Hematopoietic multipotent progenitor cell treated with erythropoietin and hydrocortisone succinate and interleukin-3 and kit ligand, for 17 days (in vitro differentiated cells): ENCODE measurements at places on chromosomes 7 and 10.

- DNase-seq, result no peak
Measured at GRCh38 chr7:43458330-43459018, 124.4 kb upstream of the STK17A start.

DNA sequence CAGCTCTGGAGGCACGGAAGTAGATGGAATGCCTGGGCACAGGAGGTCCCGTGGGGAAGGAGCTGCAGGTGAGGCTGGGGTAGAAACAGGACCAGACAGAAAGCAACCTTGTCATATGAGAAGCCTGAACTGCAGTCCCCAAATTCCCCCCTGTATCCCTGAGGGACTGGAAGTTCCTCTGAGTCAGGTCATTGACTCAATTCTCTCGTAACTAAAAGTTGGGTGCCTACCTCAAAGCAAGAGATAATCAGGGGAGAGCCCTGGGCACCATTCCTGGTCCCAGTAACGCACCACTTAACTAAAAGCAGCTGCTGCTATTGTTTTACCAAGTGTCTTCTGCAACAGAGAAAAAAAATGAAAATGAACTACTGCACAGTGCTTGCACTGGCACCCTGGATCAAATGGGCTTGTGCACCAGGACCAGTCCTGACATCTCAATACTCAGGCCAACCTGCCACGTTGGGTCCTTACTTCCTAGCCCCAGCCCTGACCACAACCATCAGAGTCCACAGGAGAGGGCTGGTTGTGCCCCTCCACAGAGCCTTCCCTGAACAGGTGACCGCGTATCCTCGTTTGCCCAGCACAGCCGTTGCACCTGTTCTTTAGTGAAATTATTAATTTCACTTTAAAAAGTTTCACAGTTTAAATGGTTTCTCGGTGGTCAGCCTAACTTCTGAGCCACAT lies 79.3 kb downstream of the GRID1 start:
- DNase-seq, result no peak

DNA sequence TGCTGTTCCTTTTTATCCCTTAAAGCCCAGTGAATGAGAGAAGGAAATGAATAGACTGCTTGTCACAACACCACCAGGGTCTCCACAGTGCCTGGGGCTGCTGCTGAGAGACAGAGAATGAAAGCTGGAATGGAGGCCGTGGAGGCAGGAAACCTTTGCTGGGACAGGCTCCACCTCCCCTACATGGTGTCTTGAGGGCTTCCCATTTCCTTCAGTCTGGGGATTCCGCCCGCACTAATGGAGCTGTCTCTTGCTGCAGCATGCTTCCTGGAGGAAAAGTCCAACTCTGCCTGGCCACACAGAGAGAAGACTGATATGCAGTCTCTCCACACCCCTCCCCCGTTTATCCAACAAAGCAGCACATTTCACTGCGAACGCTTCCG lies 54.5 kb downstream of the LRRC4 start:
- no peak for DNase-seq

DNA sequence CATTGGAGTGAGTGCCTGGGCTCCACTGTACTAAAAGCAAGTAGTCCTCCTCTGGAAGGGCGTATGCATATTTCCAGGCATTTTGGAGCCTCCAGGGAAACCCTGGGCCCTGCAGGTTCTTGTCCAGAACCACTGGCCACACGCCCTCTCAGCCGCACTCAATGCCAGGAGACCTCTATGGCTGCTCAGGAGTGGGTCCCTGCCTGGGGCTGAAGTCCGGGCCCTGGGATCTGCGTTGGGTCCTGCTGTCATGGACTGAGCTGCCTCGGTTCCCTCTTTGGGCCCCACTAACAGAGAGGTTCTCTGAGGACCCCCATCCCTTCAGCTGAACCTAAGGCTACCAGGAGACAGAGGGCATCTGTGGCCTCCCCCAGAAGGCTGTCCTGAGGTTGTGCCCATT lies 58.3 kb downstream of the GRK5 start:
- no peak for DNase-seq

DNA sequence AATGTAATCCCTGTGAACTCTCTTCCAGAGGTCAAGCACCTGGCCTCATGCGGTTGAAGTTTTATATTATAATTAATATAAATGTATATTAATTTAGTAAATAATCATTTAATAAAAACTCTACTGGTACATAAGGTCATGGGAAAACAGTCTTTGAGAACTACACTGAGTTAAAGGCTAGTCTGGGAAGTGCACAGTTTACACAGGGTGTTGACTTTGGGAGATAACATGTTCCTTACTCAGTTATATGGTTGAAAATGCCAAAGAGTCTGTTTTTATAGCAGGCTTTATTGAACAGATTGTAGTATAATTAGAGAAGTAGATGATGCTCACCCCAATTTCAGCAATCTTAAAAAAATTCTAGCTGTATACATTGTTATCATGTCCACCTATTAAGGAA lies 735.9 kb downstream of the GATA3 start:
- no peak for DNase-seq

- no peak for DNase-seq
Measured at GRCh38 chr7:50450590-50451032, 461 bp upstream of the FIGNL1 start.

GRCh38 chr7:80088705-80089104 lies 45.9 kb upstream of the GNAI1 start:
- DNase-seq, result no peak

GRCh38 chr7:16891338-16891737 lies 9.6 kb upstream of the AGR3 start:
- no peak for DNase-seq

DNA sequence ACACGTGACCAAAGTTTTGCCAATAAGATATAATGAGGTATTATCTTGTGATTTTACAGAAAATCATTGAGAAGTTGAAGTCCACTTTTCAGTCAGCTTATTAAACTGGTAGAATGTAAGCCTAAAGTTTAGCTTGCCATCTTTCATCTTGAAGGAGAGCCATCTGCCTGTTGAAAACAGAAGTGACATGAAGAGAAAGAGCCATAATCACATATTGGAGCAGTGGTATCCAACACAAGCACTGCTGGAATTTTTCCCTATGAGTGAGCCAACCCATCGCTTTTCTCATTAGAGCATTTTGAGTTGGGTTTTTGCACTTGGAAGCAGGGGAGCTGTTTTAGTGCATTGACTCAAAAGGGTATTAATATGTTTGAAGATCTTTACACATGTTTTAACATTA lies 117.6 kb upstream of the FERD3L start:
- DNase-seq, result no peak

DNA sequence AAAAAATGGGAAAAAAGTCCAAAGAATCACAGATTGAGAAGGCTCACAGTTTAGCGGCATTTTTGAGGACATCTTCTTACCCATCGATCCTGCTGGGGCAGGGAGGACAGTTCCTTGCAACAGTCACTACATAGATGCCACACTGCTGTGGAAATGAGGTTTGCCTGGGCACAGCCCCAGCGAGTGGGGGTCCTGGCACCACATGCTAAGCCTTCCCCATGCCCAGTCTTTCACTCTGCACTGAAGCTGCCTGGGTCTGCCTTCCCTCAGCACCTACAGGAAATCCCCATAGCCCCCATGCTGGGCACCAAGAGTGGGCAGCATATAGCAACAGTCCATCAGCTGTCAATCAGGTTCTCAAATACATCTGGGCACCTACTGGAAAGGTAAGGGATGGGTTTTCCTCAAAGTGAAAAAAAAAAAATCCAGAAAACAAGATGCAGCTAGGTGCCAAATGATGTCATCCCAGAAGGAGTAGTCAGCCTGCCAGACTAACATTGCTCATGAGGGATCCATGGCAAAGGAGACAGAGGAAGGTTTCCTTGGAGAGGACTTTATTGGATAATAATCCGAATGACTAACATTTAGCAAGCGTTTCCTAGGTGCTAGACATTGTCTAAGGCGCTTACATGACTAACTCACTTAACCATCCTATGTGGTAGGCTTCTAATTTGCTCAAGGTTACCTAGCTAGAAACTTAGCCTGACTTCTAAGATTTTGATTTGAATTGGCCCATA lies 125.7 kb upstream of the CXCL12 start:
- DNase-seq, result no peak

DNA sequence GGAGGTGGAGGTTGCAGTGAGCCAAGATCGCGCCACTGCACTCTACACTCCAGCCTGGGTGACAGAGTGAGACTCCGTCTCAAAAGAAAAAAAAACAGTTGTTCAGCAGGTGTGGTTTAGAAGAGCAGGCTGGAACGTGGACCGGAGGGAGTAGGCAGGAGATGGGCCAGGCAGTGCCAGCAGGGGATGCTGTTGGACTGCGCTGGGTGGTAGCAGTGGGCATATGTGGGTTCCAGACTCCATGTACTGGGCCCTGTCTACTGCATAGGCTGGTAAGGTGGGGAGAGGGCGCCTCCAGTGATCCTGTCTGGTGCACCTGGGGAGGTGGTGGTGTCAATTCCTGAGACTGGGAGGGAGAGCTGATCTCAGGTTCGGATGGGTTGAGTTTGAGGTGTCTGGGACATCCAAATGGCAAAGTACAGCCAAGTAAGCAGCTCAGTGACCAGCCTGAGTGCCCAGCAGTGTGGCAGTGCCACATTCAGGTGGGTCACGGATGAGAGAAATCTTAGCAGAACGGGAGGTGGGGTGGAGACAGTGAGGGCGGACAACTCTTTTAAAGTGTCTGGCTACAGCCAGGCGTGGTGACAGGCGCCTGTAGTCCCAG lies 25.9 kb downstream of the SFXN4 start:
- peak; percentile 65 for DNase-seq

DNA sequence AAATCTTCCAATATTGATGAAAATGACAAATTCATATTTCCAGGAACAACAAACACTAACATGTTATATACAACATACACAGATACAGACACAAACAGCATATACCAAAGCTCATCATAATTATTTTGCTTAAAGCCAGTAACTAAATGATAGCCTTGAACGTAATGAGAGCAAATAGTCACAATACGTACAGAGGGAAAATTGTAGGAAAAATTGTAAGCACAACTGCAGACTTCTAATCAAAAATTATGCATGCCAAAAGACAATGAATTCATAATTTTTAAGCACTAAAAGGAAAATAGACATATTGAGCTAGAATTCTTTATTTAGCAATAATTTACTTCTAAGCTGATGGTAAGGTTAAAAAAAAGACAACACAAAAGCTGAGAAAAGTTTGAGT lies 1466.9 kb upstream of the CELF2 start:
- no peak for DNase-seq
